ENCODE measurements at places on chromosomes 1 and 21.
A peak's percentile ranks its signal among the peaks of the same experiment; 100 is the strongest.

GRCh38 chr21:21915816-21916215 lies 917.6 kb downstream of the NCAM2 start:
- no peak for DNase-seq

DNA sequence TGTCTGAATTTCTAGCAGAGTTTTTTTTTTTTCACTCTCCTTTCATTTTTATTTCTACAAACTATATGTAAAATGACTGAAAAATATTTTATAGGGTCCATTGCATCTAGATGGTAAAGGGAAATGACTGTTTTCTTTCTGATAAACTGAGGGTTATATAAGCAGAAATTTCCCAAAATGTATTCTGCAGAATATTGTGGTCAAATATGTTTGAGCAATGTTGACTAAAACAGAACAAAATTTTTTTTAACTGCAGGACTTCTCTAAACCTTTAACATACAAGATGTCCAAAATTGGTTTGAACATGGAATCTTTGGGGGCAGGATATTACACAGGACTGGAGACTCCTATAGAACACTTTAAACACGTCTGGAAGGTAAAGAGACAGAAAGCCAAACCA lies 190.5 kb downstream of the TOMM20 start:
- DNase-seq: no peak

GRCh38 chr1:208189183-208189582 lies 55.0 kb downstream of the PLXNA2 start:
- peak; percentile 45 for DNase-seq

- peak; percentile 75 for DNase-seq
Measured at GRCh38 chr1:37793773-37794371, at the start of gene MANEAL. MANEAL (plus strand) TSS chr1:37793847; CDS start chr1:37794183, 336 bp downstream.

GRCh38 chr1:247296599-247297180 lies 35.0 kb downstream of the ZNF496 start:
- peak; percentile 69 for DNase-seq

DNA sequence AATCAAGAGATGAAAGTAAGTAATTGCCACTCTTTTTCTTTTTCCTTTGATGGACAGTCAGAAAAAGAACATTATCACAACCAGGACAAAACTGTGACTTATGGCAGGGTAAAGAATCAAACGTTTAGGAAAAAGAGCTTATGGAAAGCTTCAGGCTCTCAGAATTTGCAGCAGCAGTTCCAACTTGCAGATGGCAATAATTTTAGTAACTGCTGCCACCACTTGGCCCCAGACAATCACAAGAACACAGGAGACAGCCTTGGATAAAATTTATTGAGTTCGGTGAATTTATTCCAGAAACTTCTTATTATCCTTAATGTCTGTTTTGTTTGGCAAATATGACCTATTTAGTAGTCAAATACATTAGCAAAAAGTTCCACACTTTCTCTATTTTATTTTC lies 804.4 kb downstream of the BRINP3 start:
- DNase-seq: peak; percentile 14
